AG04449 (cell line): ENCODE measurements at places on chromosomes 13 and 19.

DNA sequence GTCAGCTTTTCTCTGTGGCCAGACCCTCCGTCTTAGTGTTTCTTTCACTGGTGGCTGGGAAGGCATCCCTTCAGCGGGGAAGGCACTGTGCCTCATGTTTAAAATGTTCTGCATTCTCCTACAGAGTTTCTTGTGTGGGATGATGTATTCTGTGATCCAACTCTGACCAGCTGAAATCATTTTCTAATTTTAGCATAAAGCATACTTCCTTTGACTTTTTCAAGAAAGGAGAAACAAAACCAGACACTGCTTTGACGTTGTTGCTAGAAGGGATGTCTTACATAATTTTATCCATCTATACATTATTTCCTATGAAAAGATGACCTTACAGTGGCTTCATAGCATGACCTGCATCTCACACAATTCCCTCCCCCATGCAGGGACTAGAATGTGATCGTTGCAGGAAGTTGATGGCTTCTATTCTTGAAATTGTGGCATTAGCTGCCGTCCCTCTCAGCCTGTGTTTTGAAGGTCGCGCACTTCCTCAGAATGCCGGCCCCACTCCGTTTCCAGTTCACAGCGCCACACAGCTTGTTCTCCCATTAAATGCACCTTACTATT lies 38.6 kb upstream of the TEX29 start:
- peak; percentile 65 for DNase-seq

GRCh38 chr13:57624565-57625435 lies 6.7 kb upstream of the PCDH17 start:
- DNase-seq = no peak

DNA sequence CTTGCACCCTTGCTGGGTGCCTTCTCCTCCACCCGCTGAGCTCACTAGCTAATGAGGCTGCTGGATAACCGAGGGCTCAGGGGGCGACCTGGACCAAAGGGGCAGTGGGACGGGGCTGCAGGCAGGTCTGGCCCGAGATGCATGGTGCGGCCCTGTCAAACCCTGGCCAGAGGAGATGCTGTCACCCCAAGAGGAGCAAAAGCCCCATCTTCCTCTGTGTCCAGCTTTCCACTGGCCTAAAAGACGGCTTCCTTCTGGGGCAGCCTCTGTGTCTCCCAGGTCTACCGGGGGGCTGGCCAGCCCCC lies 261.8 kb downstream of the TBC1D4 start:
- no peak for DNase-seq

DNA sequence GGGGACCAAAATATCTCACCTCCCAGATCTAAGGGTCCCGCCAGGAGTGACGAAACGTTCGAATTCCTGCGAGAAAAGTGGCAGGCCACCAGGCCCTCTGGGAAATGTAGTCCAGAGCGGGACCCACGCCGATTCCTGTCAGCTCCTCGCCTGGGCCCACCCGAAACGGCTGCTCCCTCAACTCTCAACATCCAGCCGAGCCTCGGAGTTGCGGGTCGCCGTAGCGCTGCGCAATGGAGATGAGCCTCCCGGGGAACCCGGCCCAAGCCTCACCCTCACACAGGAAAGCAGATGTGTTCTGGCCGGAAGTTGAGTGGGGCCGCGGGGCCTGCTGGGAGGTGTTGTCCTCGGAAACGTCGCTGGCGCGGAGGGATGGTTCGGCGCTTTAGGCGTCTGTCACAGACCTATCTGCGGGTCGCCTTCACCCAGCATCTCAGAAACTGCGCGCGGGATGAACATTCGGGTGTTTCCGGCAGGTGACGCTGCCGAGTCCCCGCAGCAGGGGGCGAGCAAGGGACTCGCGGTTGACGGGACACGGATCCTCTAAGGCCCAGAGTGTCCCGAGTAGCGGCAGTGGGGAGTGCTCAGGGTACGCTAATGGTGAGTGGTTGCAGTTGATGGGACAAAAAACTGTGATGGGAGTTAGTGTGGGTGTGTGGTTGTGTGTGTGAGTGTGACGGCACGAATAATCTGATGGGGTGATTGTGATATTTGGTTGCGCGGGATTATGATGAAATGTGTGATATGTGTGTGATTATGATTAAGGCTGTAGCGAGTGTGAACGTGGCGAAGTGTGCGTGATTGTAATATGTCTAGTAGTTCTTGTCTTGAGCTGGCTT lies at the start of the genes ZNF568 and ZNF829:
TSS of gene ZNF568 (plus strand) at position 341 of the 839 bp plus-strand sequence. CDS start 6,439 bp downstream, outside the sequence.
TSS of gene ZNF829 (minus strand) at position 300 of the 839 bp plus-strand sequence. CDS start 1,124 bp downstream, outside the sequence.
- peak; percentile 51 for DNase-seq

DNA sequence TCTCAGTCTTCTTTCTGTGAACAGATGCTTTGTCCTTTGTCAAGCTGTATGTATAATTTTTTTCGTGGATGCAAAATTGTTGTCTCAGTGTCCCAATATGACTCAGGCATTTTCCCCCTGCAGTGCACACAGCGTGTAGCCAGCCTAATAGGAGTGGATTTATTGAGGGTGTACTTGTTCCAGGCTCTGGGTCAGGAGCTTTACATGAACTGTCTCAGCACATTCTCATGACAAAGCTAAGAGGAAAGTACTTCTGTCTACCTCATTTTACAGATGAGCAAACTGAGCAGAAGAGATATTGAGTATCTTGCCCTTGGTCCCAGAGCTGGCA lies 50.8 kb downstream of the STK24 start:
- DNase-seq = no peak

DNA sequence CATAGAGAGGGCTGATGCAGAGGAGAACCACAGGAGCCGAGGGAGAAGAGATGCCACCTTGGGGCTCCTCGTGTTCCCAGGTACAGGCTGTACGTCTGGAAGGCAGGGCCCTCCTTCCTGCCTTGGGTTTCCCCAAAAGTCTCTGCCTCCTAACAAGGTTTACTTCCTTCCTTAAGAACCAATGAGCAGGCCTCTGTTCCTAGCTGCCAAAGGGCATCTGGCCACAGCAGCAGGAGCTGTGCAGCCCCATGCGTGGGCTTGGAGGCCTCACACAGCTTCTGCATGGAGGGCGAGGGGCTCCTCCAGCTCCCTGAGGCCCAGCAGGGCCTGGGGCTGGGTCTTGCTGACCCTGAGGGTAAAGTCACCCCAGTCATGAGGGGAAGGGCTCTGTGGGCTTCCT lies 40.6 kb upstream of the TSHZ3 start:
- no peak for DNase-seq

- DNase-seq = no peak
Measured at GRCh38 chr13:63190742-63191141, 1775.1 kb upstream of the PCDH20 start.

DNA sequence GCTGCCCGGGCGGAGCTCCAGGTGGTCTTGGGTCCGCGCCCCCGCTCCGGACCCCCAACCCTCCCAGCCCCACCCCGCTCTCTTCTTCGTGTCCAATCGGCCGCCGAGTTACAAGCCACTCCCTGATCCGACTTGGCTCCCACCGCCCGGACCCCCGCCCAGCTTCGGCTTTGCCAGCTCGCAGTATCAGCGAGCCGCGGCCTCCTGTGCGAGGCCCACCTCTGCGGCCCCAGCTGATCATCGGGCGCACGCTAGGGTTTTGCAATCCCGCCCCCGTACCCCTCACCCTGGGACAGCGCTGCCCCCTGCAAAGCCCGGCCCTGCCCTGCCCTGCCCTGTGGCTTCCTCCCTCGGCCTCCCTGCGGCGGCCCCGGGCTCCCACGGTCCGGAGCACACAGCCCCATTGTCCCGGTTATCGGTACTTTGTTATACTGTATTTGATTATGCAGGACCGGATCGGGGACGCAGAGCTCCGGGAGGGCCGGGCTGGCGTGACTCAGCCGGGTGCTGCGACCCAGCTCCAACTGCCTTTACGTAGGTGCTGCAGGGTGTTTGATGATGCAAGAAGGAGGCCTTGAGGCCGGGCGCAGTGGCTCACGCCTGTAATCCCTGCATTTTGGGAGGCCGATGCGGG lies 598 bp upstream of the LPAR2 start:
- no peak for DNase-seq

DNA sequence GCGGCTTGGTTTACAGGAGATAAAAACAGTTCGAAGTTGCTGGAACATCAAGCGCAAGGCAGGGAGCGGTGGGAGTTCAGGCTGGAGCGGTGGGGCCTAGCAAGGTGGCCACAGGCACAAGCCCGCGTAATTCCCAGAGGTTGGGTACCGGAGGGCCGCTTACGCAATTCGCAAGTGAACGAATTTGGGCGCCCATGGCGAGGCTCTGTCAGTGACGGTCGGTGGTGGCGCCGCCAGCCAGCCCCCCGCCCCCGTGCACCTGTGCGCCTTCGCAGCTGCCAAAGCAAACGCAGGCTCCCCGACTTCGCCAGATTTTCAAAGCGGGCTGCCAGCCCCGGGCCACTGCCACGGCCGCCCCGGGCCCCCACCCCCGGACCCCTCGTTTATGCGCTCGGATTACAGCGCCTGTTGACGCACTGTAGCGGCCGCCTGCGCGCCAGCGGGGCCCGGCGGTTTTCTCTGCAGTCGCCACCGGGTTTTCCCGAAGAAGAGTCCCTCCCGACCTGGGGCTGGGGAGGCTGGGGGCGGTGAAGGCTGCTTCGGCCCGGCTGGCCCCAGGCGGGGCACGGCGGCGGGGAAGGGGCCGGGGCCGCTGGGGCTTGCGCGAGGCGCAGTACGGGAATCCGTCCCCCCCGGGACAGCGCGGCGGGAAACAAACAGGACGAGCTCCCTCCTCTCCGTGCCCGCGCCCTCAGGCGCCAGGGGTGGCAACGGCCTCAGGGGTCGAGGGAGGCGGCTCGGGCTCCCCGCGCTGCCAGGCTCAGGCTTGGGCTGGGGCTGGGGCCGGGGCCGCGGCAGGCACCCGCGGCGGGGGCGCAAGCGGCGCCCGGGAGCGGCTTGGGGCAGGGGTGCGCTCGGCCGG lies 709 bp downstream of the N4BP2L1 start:
- no peak for DNase-seq

GRCh38 chr19:47357788-47358680 lies 8.9 kb downstream of the DHX34 start:
- no peak for DNase-seq

DNA sequence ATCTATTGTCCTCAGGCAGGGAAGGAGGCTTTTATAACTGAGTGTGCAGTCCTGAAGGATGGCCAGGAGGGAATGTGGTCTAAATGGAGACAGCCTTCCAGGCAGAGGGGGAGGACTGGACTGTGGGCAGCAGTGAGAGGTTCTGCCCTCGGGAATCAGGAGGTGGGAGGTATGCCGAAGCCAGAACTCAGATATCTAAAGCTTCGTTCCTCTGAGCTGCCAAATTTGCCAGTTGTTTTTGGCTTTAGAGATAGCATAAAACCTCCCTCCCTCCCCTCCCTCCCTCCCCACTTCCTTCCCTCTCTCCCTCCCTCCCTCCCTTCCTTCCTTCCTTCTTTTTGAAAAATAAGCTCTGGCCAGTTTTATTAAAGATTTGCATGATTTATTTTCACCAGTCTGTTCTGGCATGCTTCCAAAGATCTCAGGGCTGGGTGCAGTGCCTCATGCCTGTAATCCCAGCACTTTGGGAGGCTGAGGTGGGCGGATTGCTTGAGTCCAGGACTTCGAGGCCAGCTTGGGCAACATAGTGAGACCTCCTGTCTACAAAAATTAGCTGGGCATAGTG lies 2.4 kb downstream of the MEDAG start:
- DNase-seq = no peak

- no peak for DNase-seq
Measured at GRCh38 chr13:40528881-40529280, 137.6 kb downstream of the FOXO1 start.

DNA sequence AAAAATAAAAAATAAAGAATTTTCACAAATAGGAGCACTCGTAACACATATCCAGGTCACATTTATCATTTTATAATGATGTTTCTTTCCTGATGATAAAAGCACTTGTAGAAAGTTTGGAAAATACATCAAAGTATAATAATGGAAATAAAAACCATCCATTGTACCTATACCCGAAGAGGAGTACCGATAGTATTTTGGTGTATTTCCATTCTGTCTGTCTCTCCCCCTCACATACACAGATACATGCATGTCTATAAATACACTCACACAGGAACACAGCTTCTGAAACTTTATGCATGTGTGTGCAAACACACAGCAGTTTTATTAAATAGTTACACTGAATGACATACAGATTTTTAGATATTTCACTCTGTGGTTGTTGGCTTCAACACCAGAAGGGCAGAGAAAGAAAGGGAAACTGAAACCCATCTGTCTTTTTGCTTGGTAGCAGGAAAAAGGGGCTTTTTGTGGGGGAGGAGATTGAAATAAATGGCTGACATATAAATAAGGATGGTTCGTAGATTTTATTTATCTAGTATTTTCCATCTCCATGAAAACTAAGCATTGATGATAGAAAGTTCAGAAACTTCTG lies 114.8 kb downstream of the LRCH1 start:
- DNase-seq = no peak

DNA sequence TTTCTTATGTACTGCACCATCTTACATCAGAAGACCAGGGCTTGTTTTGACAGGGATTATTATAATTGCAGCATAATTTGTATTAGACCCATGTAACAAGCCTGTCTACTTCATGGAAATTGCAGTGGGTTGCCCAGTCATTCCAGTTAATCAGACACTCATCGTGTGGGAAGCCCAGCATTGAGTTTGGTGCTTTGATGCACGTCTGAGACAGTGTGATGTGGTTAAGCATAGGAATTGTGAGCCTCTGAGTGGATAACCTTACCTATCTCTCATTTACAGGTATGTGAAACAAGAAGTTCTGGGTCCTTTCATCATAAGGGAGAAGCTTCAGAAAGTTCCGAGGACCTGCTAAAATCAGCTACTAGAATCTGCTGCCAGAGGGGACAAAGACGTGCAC lies 12.8 kb downstream of the RGCC start:
- DNase-seq = no peak

GRCh38 chr13:51660813-51661212 lies 76.6 kb downstream of the WDFY2 start:
- no peak for DNase-seq

- DNase-seq = no peak
Measured at GRCh38 chr13:51191743-51192142, 30.5 kb upstream of the FAM124A start.

DNA sequence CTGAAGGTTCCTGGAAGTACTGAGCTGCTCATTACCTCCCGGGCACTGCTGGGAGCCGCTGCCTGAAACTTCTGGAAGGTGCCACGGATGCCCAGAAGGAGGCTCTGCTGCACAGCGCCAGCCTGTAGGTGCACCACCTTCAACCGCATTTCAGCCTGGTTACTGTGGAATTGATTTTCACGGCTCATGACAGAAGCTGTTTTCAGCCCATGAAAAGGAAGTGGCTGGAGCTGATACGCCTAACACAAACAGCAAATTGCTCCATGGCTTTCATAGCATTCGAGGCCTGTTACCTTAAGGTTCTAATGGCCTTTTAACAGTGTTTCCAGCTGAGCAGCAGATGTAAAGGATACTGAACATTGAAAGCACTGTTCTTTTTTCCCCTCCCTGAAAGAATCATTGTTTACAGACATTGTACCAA lies 22.0 kb downstream of the GPC6 start:
- DNase-seq = no peak
